ENCODE measurements at places on chromosomes 4 and X.

- DNase-seq: no peak
These were observed 195.6 kb downstream of the GPC3 start for GRCh38 chrX:133789829-133790228.

- DNase-seq: no peak
These were observed 20.0 kb downstream of the DCLK2 start for GRCh38 chr4:150098214-150098613.

- DNase-seq: no peak
These were observed 102.8 kb upstream of the RPS6KA3 start for GRCh38 chrX:20369468-20369867.

DNA sequence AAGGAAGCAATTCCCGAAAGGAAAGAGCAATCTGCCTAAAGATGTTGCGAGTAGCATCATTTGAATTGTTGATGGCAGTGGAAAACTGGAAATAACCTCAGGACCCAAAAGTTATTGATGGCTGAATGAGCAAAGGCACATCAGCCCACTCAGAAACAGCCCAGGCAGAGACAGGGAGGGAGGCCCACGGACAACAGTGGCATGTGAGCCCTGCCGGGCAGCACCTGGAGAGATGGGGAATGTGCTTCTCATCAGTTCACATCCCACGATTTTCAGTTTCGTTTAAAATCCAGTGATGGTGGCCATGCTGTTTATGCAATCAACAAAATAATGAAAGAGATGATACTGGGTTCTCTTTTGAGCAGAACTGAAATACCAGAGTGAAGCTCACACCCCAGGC lies 80.0 kb downstream of the JAKMIP1 start:
- DNase-seq: no peak

GRCh38 chr4:139574641-139575040 lies 18.6 kb upstream of the SETD7 start:
- no peak for DNase-seq

- DNase-seq: no peak
These were observed 80.3 kb downstream of the PPEF2 start for GRCh38 chr4:75821966-75822365.

- no peak for DNase-seq
These were observed 153.0 kb downstream of the DCTD start for GRCh38 chr4:182764137-182764536.

- DNase-seq: no peak
These were observed 532.7 kb downstream of the NLGN4X start for GRCh38 chrX:5695971-5696370.

- DNase-seq: no peak
These were observed 28.5 kb downstream of the FHIP1A start for GRCh38 chr4:151437505-151437904.

DNA sequence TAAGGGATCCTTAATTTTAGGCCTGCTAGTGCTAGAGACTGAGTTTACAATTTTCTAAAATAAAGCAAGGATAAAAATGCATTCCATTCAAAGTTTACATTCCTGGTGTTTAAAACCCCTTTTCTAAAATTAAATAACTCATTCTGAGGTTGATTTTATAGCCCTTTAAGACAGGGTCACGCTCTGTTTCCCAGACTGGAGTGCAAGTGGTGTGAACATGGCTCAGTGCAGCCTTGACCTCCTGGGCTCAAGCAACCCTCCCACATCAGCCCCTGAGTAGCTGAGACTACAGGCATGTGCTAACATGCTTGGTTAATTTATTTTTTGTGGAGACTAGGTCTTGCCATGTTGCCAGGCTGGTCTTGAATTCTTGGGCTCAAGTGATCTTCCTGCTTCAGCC lies 6.8 kb upstream of the CDKL2 start:
- DNase-seq: no peak

GRCh38 chrX:16711893-16712547 lies 449 bp downstream of the CTPS2 start:
- DNase-seq: no peak

- no peak for DNase-seq
These were observed 156.4 kb upstream of the TBL1X start for GRCh38 chrX:9308426-9308825.

- DNase-seq: no peak
These were observed 187.3 kb downstream of the ANAPC10 start for GRCh38 chr4:144910723-144911122.

DNA sequence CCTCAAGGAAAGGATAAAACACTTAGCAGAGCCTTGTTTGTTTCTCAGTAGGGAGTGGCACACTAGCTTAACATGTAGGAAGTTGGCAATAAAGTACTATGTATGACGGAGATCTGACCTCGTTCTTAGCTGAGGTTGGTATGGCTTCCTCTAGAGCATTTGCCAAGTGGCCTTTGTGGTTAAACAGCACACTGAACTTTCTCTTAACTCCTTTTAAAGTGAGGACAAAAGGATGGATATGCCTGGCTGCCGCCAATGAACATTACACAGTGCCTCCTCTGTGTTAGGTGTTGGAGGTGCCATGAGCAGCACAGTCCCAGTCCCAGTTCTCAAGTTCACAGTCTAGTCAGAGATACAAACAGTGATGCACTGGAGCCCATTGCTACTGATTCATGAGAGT lies 54.4 kb downstream of the VGLL1 start:
- DNase-seq: no peak

- no peak for DNase-seq
These were observed 114.6 kb downstream of the ARHGAP10 start for GRCh38 chr4:147846318-147847155.

DNA sequence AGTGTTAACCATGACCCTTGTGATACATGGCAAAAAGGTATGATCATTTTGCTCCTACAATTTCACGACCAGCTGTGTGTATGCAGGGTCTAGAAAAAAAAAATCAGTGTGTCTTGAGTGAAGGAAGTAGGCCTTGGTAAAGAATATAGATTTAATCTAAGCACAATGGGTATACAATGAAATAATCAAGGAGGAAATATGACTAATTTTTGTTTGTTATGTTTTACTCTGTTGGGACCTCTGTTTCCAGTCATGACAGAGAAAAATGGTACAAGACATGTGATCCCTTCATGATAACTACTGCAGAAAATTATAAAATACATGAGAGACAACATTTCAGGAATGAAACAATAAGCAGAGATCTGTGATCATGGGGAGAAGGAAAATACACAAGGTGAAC lies 835.5 kb downstream of the PDHA2 start:
- no peak for DNase-seq

GRCh38 chr4:138182838-138183426 lies 59.2 kb downstream of the SLC7A11 start:
- no peak for DNase-seq

DNA sequence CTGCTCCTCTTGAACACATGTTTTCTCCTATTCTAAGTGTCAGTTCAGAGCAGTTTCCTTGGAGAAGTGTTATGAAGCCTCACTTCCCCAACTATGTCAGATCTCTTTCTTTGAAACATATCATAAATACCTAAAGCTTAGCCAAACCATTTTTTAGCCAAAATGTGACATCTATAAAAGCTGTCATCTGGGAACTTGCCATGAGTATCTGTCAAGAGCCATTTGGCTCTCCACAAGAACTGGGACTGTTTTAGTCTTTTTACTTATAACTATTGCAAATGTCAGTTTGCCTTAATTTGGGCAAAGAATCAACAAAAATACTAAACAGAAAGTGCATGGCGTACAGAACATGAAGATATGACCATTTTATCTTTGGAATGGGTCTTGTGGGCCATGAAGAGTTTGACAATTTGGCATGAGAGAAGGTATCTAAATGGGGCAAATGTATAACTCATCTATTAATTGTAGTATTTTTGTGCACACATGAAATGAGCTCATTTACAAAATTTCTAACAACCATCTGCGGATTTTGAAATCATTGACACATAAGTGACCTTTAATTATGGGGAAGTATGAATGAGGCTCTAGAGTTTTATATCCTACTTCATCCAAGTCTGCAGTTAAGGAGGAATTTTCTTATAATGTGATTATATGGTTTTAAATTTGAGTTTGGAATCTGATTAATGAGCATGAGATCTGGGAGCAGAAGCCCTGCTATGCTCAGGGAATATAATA lies 129.1 kb upstream of the PACRGL start:
- no peak for DNase-seq

DNA sequence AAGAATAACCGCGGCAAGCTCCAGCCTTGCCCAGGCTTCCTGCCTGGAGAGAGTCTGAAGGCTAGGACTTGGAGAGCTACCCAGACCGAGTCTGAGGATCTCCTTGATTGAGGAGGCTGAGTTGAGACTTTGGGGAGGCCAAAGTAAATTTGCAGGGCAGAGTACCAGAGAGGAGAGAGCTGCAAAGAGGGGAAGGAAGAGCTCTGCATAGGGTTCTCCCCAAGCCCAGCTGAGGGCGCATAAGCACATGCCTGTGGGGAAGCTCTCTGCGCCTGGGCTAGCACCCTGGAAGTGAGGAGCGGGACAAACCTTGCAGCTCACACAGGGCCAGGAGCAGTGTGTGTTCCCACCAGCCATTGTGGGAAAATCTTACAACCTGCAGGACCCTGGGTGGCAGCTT lies 56.1 kb downstream of the FAM193A start:
- no peak for DNase-seq

GRCh38 chrX:68894513-68895340 lies 65.9 kb downstream of the EFNB1 start:
- DNase-seq: peak; percentile 12

- no peak for DNase-seq
These were observed 203.8 kb upstream of the HS3ST1 start for GRCh38 chr4:11632483-11632882.

DNA sequence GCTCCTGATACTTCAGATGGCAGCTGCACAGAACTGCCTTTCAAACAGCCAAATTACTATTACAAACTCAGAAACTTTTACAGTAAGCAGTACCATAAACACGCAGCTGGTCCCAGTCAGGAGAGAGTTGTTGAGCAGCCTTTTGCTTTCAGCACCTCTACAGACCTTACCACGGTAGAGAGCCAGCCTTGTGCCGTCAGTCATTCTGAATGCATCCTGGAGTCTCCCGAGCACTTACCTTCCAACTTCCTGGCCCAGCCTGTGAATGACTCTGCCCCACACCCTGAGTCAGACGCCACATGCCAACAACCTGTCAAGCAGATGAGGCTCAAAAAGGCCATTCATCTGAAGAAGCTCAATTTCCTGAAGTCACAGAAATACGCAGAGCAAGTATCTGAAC lies 12.4 kb downstream of the ZBTB49 start:
- no peak for DNase-seq

DNA sequence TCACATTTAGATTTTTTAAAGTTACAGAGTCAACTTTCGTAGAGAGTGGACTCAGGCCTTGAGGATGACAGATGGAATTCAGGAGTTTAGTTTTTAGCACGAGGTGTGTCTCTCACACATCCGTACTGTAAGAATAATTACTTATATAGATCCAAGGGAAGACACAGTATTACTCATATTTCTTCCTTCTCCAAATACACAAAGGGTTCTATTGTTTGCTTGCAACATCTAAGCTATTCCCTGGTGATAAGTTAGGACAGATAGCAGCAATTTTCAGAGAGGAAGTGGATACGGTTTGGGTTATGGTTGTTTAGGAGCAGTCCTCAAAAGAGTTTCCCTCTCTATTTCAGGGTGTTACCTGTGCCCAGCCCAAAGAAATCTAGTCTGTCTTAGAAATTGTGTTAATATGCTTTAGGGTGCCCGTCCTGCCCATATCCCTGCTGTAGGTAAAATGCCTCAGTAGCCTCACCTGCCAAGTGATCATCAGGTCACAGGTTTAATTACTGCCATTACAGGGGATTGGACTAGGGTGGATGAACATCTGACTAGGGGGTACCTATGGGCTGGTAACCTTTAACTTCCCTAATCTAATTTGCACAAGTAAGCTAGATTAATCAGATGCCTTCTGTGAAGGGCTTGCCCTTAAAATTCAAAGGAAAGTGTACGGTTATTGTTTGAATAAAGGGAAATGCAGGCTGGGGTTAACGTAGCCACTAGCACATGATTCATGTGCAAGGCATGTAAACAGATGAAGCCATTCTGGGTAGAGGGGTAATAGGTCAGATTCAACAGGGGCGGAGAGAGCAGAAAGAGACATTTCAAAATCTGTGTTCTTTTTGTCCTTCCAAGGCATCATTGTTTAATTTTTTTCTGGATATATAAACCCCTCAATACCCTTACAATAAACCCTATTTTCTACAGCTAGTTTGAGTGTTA lies 8.7 kb upstream of the PPP3CA start:
- DNase-seq: no peak

- peak; percentile 51 for DNase-seq
These were observed 1.0 kb downstream of the OTUD4 start for GRCh38 chr4:145179281-145179860.

DNA sequence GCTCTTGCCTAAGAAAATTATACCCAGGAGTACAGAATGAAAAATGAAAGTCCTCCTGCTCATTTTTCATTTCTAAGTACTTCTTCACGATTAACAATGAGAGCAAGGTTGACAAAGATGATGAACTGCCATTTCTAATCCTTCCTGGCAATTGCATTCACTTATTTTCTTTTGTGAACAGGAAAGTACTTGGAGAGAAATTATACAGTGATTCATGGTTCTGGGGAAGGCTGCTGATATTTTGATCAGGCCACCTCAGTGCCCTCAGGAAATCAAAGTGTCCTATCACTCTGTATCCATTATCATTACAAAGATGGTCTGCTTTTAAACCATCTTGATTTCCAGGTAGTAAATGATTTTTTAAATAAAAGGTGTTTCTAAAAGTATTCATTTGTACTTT lies 467.5 kb downstream of the PACRGL start:
- DNase-seq: no peak

- no peak for DNase-seq
These were observed 17.2 kb upstream of the SPCS3 start for GRCh38 chr4:176302283-176303275.

GRCh38 chr4:180098586-180098985 lies 2144.6 kb upstream of the TENM3 start:
- no peak for DNase-seq

- no peak for DNase-seq
These were observed 216.9 kb downstream of the PTTG2 start for GRCh38 chr4:38177035-38177546.

GRCh38 chr4:81180916-81181315 lies 34.1 kb downstream of the PRKG2 start:
- no peak for DNase-seq

DNA sequence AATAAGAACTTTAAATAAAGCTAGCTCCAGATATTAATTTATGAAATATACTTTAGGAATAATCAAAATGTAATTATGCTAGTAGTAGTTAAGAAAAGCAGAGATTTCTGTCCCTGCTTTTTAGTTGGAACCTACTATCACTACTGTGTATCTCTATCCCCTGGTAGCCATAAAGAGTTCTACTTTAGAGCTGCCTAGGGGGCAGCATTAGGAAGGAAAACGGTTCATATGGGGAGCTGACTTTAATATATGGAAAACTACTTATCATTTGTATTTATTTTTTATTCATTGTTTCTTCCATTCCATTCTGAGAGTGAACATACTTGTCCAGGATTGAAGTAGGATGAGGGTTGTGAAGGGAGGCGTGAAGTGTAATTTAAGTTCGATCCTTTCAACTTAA lies 40.9 kb downstream of the CPEB2 start:
- DNase-seq: no peak

All from stimulated activated CD4-positive, alpha-beta T cell treated with anti-CD3 and anti-CD28 coated beads, TNF-alpha, amount 100 ng/mL, for 24 hours (primary cell).